COR-L47 (cell line): ENCODE measurements at places on chromosomes 3 and 15.

- DNase-seq = no peak
These were observed 194.7 kb downstream of the LPP start for GRCh38 chr3:188348435-188349244.

DNA sequence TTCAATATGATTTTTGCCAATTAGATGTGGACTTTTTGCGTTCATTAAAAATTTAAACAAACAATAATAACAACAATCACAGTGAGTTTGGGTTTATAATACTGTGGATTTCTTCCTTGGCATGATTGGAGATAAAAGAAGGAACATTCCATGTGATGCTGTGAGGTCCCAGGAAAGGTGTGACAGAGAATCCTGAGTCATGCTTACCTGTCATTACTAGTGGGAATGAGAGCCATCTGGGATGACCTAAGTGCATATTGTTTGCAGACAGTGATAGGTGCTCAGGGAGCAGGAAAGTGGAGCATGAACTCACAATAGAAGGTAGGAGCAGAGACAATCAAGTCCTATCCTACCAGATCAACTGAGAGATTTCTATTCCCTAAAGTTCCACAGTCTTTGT lies 766.5 kb upstream of the CFAP20DC start:
- DNase-seq = no peak

DNA sequence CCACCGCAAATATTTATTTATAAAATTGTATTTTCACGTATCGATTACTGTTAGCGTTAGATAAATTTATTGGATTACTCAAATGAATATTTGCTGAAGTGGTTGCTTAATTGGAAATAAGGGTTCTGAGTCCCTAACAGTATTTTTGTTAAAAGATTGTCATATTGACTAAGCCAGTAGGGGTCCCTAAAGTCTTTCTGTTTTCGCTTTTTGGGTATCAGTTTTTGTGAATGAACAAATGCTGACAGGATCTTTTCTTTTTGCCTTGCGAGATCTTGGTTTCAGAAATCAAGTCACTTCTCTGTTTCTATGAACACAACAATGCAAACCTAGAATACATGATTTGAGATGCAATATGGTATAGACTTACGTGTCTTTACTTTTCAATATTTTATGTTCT lies 7.1 kb downstream of the RAD51 start:
- no peak for DNase-seq

GRCh38 chr3:187550446-187550845 lies 119.7 kb downstream of the SST start:
- DNase-seq = no peak

DNA sequence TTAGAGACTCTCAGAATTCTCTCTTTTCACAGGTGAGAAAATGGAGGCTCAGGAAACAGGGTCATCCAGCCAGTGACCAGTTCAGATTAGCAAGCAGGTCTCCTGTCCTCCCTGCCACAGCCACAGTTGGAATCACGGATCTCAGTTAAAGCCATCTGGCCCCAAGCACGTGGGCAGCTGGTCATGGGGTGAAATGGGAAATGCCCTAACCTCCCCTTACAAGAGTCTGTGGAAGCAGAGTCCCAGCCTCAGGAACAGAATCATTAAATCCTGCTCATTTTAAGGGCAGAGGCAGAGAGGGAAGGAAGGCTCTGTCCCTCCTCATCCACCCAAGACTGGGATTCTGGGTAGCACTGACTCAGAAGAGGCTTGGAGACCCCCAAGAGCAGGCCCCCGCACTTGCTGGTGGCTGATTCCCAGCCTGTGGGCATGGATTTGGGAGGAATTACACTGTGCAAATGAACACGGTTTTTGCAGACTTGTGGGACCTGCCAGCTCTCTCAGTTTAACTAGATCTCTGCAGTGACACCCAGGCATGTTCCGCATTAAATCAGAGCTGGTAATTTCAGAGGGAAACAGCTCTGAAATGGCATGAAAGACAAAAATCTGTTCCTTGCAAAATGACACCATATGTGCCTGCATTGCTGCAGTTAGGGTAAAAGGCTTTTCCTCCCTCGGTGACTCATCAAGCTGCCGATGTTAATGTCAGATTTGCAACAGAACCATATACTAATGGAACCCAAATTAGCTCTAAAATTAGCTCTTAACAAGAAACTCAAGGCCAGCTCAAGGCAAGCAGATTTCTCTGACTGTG lies 89.0 kb downstream of the BDH1 start:
- no peak for DNase-seq

- no peak for DNase-seq
These were observed 82.0 kb upstream of the LRIG1 start for GRCh38 chr3:66582721-66583423.
